M059J (cell line): ENCODE measurements at places on chromosomes 2 and 18. TPM values are rescaled to one million over a fixed set of nuclear protein-coding genes. Genes with fewer than 3 reads are reported as not detected.

KIF5C gene
- 0.54 and 1.3 TPM in 2 replicates for total RNA-seq

DNA sequence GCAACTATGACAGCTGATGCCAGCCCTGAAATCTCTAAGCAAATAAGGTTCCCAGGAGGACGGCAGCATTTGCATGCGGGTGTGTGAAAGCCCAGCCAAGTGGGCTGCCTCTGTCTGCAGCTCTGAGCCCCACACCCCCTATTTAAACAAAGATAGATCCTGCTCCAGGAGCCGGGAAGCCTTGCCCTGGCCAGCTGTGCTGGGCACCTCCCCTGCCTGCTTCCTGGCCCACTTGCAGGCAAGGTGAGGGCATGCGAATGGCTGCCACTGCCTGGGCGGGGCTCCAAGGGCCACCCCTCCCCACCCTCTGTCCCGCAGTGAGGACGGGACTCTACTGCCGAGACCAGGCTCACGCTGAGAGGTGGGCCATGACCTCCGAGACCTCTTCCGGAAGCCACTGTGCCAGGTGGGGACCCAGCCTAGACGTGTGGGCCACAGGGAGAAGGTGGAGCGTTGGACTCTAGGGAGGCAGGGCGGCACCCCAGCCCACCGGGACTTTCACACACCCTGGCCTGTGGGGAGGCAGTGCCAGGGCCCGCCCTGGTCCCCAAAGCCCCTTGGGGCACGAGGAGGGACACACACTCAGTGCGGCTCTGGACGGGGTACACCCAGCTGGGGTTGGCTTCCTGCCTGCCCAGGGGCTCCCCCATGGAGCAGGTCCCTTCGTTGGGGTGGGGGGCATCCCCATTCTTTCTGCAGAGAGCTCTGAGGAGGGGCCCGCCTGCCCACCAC, at the start of gene ANO7:
ANO7 (plus strand) TSS at position 317 of the 732 bp plus-strand sequence. CDS start 1,387 bp downstream, outside the sequence.
- DNase-seq = no peak

DNA sequence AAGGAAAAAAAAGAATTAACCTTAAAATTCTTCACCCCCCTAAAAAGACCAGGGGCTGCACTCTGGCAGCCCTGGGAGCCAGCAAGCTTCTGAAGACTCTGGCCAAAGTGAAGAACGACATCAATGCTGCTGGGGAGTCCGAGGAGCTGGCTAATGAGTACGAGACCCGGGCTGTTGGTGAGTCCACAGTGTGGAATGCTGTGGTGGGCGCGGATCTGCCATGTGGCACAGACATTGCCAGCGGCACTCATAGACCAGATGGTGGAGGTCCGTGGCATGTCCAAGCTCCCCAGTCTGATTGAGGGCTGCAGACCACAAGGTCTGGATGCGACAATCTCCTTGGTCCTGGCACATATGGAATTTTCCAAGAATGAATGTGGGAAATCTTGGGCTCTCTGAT, 47.4 kb downstream of the TRPM8 start:
- peak; percentile 93 for DNase-seq

DNA sequence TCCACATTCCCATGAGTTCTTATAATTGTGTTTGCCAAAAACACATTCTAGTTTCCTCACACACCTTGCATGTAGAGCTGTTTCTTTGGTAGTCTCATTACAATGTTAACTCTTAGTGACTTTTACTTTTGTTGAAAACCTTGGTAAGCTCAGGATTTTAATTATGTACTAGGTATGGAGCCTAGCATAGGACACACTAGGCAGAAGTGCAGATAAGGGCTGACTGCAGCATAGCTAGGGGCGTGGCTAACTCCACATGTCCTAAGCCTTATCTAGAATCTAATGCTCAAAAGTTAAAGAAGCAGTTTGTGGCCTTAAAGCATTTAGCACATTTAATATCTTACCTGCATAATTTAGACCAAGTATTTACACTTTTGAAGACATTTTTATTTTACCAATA, 153.7 kb upstream of the FBXO11 start:
- no peak for DNase-seq

REEP1 gene
- total RNA-seq = 2.5 and 3.4 TPM in 2 replicates

DNA sequence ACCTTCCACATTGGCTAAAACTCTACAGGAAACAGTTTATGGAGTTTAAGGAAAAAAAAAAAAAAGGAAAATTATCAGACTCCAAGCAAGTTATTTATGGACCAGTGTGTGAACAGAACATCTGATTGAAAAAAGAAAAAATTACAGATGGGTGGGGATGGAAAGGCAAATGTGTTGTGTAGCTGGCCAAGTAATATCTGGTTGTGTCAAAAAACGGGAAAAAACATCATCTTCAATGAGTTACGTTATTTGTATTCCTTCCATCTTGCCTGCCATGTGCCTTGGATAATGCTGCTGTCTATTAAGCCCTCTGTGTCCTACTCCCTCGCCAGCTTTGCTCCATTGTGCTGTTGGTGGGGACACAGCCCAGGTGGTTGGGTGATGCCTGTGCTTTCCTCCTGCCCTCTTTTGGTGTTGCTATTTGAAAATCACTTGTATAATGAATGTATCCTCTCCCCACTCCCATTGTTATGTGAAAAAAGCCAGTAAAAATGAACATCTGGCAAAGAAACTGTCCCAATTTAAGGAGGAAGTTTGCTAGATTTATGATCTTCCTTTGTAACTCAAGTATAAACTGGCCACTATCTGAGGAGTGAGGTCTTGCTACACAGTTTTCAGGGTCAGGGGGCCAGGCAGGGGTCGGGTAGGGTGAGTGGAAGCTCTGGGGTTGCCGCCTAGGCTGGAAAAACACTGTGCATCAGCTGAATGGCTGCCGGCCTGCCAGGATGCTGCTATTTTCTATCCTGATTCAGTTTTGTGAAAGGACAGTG, 155.9 kb downstream of the FMNL2 start:
- no peak for DNase-seq

IL1R2 gene
- total RNA-seq = not detected in 2 replicates

ASPRV1 gene
- total RNA-seq = 0.15 and 0.49 TPM in 2 replicates

CCDC74B gene
- total RNA-seq = 4.2 and 5.8 TPM in 2 replicates

DNA sequence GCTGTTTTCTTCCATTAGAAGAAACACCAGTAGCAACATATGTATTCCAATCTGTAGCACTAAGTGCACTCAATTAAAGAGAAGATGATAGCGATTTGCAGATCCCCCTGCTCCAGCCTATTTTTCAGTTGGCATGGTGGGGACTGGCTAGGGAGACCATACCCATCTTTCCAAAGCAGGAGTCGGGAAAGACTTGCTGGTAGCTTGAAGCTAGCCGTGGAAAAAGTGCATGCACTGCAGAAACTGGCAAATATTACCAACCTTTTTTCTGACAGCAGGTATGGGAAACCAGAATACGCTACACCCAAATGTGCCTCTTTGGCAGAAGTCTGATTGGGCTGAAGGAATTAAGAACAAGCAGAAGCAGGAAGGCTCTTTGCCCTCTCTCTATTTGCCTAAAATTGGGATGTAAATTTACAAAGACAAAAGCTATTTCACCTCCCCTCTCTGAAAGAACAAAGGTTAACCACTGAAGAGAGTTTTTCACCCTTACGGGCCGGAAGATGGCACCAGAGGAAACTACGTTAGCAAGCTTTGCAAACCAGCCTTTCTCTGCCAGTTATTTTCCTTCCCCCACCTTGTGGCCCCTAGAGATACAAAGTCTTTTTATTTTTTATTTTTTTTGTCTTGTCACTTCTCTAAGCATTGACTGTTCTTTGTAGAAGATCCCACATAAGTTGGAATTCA, 273.1 kb downstream of the DLGAP1 start:
- no peak for DNase-seq

GRCh38 chr2:219688560-219689445, 61.4 kb downstream of the SLC4A3 start:
- DNase-seq = peak; percentile 98

PROM2 gene
- total RNA-seq = 2.9 and 3.6 TPM in 2 replicates

DNA sequence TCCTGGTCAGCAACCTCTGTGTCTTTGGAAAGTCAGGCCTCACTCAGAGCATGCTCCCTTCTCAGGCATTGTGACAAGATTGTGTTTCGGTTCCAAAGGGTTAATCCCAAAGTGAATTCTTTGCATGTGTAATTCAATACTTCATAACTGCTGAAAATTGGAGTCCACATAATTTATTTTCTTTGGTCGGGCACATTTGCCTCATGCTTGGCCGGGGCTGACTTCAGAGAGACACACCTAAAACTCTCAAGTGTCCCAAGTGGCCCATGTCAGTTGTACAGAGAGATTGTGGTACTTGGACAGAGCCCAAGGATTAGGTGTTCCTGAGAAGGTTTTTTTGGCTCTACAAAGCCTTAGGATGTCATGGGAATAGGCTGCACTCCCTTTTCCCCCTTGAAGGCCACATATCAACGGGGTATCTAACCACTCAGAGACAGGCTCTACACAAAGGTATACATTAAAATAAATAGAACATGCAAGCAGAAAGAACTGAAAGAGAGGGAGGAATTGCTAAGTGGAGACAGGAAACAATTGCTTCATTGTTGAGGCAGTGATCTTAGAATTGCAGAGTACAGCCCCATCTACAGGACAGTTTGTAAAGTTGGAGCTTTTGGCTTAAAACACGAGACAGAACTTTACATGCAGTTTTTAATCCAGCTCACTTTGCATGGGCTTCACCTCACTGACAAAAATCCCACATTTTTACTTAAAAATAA, 1232.3 kb upstream of the ZEB2 start:
- DNase-seq = peak; percentile 74

DNA sequence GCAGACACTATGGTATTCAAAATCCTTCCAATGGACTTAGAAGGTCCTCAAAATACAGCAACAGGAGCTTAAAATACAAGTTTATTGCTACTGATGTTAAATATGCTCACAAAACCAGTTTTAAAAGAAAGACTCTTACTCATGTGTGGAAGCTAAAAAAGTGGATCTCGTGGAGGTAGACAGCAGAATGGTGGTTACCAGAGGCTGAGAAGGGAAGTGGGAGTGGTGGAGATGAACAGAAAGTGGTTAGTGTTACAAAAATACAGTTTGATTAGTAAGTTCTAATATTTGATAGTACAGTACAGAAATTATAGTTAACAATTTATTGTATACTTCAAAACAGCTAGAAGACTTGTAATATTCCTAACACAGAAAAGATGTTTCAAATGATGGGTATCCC, 12.1 kb downstream of the ADAM17 start:
- no peak for DNase-seq

DNA sequence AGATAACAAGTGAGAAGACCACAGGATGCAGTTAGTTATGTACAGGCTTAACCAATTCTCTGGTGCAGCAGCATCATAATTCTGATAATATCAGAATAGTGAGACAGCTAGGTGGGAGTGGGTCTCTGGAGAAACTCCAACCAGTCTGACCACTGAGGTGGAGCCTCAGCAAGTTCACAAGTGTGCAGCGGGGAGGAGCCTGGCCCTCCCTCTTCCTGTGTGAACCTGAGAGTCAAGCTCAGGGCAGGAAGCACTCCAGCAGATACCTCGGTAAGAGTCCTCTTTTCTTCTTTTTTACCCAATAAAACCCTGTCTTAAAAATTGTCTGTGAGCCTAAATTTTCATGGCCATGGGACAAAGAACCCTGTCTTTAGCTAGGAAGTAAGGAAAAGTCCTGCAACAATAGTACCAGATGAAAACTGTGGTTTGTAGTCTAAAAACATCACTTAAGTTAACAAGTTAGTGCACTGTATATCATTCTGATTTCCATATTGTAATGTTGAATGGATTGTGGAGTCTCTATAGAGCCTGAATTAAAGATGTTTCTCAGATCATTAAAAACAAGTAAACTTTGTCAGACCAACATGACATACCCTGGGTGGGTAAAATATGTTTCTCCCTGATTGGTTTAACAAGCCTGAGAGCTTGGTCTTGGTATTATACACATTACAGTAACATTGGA, 370.8 kb downstream of the TMEM182 start:
- no peak for DNase-seq

DNA sequence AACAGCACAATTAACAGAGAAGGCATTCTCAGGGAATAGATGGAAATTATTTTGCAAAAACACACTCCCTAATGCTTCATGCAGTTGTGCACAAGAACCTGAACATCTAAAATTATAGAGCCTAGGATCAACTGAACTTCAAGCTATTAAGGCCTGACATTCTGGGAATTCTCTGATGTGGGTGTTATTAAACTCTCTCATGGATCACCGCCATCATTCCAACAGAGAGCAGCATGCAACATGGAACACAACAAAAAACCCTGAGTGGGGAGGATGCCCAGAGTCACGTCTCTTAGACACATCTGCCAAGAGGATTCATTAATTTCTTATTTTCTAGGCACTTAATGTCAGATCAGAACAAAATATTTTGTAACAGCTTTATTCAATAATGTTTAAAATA, 543.8 kb downstream of the ERBB4 start:
- DNase-seq = no peak

ZSWIM2 gene
- not detected in 2 replicates for total RNA-seq

DNA sequence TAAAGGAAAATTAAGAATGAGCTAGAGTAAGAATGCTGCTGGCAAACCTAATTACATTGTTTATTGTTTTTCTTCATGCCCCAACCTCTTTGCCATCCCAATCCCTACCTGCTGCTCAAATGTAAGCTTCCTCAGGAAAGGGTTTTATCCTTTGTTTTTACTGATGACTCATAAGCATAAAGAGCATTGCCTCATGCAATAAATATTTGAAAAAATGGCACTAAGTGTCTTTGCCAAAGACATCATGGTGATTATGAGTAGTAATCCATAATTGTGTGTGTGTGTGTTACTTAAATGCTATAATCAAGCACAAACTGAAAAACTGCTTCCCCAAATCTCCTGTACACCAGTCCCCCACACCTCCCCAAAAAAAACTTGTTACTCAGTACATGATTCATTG, 53.4 kb downstream of the DNER start:
- peak; percentile 60 for DNase-seq

DNA sequence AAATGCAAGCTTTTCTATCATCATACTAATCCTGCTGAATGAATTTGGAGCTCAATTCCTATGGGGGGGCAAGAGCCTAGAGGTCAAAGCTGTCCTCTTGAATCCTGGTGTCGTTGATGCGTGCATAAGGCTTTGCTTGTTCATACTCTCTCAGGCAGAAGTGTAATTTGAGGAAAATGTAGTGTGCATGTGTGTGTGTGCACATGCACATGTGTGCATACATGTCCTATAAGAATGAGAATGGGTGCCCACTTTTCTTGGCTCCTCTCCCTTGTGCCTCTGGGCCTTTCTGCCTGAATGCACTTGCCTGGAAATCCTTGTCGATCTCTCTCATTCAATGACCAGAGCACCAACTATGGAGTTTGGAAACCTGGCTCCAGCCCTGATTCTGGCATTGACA, 28.5 kb upstream of the C18orf32 start:
- no peak for DNase-seq
